Stimulated activated CD4-positive, alpha-beta T cell treated with anti-CD3 and anti-CD28 coated beads, Interleukin-15, amount 100 ng/mL, for 24 hours (primary cell): ENCODE measurements at places on chromosomes 16 and 17.

GRCh38 chr17:17416007-17416399 is 60.8 kb upstream of the MED9 start:
- DNase-seq, result peak; percentile 39

GRCh38 chr17:81314398-81315081 is 19.4 kb upstream of the SLC38A10 start:
- DNase-seq, result no peak

GRCh38 chr17:11195801-11196200 is 45.2 kb upstream of the SHISA6 start:
- DNase-seq, result no peak

GRCh38 chr17:42421507-42422338 is 1.3 kb downstream of the CAVIN1 start:
- peak; percentile 22 for DNase-seq

GRCh38 chr17:37802061-37802595 is 57.3 kb upstream of the HNF1B start:
- no peak for DNase-seq

DNA sequence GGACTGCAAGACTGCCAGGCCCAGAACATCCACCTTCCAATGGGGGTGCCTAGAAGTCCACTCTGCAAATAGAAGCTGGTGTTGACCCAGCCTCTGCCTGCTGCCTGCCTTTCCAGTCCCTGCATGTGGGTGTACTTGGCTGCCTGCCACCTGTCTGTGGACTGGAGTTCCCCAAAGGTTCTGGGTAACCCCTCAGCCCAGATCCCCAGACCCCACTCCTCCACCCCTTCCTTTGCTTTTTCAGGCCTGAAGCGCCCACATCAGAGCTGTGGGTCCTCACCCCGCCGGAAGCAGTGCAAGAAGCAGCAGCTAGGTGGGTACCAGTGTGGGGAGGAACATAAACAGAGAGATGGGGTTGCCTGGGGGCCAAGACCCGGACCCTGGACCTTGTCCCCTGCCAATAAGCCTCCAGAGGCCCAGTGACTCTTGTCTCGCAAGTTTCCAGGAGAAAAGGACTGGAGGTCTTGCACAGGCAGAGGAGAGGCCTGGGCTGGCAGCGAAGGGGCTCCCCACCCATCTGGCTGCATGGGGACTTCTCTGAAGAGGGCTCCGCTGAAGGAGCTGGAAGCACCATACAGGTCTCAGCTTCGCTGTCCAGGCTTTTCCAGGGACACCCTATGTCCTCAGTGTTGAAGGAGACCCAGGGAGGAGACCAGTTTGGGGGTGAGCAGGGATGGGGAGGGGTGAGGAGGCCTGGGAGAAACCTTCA is 34.3 kb downstream of the NLRC5 start:
- DNase-seq, result peak; percentile 81

DNA sequence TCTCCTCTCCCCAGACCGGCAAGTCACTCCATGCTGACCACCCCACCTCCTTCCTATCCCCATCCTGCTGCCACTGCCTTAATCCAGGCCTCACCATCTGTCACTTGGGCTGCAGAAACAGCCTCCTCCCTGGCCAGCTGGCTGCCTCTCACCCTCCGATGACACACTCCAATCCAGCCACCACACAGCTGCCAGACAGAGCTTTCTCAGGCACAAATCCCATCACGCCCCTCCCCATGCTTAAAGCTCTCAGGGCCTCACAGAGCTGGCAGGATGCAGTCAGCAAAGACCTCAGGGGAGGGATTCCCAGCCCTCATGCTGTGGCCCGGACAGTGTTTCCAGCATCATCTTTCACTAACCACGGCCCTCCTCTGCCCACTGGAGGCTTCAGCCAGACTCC is 13.7 kb downstream of the CAMKK1 start:
- no peak for DNase-seq

DNA sequence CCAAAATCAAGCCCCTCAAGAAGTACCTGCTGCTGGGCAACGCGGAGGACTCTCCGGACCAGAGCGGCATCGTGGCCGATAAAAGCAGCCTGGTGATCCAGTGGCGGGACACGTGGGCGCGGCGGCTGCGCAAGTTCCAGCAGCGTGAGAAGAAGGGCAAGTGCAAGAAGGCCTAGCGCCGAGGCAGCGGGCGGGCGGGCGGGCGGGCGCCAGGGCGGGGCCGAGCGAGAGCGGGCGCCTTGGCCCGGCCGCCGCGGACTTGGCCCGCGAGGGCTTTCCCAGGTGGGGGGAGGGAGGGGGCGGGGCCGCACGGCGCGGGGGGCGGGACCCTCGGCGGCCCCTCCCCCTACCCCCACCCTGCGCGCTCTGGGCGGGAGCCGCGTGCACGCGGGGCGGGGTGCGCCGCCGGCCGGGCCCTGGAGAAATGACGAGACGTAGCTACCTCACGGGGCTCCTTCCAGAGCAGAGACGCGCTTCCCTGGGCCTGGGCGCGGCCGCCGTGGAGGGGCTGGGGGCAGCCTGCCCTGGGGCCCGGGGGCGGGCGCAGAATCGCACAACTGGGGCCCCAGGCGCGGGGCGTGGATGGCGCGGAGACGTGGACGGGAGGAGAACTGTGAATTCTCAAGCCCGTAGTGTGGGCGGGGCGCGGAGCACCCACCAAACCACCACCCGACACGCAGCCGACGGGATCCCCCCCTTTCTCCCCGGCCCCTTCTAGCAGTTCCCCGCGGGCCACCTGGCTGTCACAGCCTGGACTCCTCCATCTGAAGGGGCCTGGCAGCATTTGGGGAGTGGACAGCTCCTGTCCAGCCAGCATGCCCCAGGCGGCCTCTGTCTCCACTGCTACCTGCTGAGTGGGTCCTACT is 218.7 kb downstream of the NTN1 start:
- DNase-seq, result peak; percentile 72

GRCh38 chr17:77233635-77234334 is 93.0 kb downstream of the SEC14L1 start:
- DNase-seq, result peak; percentile 31

- peak; percentile 79 for DNase-seq
These were observed at the start of the genes ABI3 and GNGT2 for GRCh38 chr17:49210158-49211029. ABI3 (plus strand) TSS chr17:49210707; CDS start chr17:49210725, 18 bp downstream. GNGT2 (minus strand) TSS chr17:49210574; CDS start chr17:49207422, 3,152 bp downstream.

GRCh38 chr17:48795444-48796162 is 21.4 kb downstream of the TTLL6 start:
- no peak for DNase-seq

GRCh38 chr17:66165537-66166123 is 26.3 kb downstream of the CEP112 start:
- no peak for DNase-seq

DNA sequence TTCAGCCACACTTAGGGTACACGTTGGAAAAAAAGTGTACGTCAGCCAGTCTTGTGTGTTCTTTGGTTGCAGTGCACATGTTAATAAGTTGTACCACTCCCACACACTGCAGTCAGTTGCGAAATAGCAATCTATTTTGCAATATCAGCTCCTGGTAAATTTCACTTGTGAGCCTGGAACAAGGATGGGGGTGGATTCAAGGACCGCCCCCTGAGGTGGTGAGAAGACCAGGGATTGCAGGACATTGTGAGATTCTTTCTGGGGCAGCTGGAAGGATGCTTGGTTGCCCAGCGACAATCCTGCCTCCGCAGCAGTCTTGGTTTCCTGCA is 78.6 kb upstream of the ZFHX3 start:
- no peak for DNase-seq

GRCh38 chr17:74317071-74317470 is 9.0 kb upstream of the KIF19 start:
- no peak for DNase-seq

DNA sequence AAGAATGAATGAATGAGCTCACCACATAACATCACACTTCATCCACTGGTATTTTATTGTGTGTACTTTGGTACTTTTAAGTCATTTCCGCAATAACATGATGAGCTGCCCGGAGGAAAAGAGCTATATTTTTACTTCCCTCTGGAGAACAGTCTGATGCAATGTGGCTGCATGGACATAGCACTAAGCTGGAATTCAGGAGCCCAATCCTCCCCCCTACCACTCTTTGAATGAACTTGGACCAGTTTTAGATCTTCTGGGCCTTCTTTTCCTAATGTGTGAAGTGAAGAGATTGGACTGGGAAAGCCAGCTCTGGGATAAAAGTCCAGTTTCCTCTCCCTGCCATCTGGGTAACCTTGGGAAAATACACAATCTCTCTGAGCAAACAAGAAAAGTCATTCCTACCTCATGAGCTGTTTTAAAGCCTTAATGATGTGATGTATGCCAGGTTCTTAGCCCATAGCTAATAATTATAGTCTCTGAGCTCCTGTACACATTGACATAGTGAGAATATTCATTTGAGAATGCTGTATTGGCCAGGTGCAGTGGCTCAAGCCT is 79.3 kb downstream of the ABCC12 start:
- no peak for DNase-seq

DNA sequence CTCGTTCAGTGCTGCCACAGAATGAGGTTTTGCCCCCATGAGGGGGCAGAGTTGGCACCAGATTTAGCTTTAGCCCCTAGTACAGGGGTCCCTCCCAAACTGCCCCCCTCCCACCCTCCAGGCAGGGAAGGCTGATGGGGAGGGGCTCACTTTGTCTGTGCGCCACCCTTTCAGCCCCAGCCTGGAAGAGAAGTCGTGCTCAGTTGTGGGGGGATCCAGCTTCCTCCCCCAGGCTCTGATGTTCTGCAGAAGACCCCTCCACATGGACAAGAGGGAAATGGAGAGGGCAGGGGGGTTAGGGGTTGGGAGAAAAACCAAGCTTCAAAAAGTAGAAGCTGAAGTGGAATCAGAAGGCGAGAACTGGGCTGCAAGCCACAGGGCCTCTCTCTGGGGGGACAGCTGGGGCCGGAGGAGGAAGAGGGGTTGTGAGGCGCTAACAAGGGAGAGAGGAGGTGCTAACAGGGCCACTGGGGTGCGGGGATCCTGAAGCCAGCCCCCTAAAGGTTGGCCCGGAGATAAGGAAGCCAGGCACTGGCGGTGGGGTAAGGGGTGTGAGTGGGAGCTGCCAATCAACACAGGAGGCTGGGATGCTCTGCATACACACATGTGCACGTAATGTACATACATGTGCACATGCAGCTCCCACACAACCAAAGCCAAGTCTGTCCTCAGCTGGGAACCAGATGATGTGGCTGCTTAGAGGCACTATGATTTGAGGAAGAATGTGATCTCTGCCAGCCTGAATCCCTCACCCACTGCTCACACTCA is 7.0 kb upstream of the TMEM92 start:
- DNase-seq, result no peak

DNA sequence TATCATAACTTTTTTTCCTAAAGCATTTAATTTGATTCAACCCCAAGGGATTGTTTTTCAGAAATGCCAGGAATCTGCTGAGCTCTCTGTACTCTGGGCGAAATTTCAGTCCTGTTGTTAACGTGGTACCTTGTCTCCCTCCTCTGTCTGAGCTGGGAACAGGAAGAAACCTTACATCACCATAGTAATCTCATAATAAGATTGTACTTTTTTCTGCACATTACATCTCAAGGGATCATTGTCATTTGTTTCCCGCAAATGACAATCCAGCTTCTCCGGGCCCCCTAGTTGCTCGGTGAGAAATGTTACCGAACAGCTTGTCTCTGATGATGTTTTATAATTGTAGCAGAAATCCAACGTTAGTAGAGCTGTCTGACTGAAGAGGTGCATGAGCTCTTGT is 152.7 kb upstream of the ERCC4 start:
- DNase-seq, result no peak

GRCh38 chr16:71568551-71568950 is 8.3 kb downstream of the TAT start:
- no peak for DNase-seq

- DNase-seq, result no peak
These were observed 30.7 kb downstream of the ADGRG5 start for GRCh38 chr16:57572978-57573728.

GRCh38 chr16:66874079-66874775 is 6.1 kb upstream of the PDP2 start:
- peak; percentile 19 for DNase-seq

DNA sequence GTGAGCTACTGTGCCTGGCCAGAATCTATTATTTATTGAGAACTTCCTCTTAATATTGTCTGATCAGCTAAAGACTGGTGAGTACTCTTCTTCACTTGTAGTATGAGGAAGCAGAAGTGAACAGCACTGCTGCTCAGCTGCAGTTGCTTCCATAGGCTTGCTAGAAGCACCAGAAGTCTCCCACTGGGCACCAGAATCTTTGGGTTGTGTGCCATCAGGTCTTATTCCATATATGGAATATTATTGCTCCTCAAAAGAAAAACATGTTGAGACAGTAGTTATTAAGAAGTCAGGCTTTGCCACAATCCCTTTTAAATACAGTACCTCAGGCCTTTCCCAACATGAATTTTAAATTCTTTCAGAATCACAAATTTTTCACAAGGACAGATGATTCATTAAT is 17.2 kb downstream of the SNTB2 start:
- no peak for DNase-seq

GRCh38 chr16:50627419-50627818 is 53.7 kb downstream of the SNX20 start:
- peak; percentile 55 for DNase-seq

GRCh38 chr17:34680151-34680550 is 100.8 kb downstream of the TMEM132E start:
- no peak for DNase-seq

DNA sequence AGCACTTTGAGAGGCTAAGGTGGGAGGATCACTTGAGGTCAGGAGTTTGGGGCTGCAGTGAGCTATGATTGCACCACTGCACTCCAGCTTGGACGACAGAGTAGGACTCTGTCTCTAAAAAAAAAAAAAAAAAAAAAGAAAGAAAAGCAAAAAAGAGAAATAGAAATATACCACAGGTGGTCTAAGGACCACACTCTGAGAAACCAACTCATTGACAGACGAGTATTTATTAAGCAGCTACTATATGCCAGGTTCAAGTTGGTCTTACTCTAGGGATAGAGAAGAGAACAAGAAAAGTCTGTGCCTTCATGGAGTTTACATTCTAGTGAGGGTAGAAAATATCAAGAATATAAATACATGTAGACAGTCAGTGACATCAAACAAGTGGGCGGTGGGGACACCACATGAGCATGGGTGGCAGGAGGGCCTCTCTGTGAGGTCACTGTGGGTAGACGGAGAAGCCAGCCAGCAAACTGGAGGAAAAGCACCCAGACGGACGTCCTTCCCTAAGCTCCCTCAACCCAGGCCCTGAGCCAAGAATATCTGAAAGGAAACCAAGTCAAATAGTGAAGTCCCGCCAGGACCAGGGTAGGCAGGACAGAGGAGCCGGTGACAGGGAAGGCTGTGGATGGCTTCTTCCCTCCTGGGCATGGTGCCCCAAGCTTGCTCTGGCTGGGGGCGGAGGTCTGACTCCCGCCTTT is 4.7 kb downstream of the CDIPT start:
- DNase-seq, result no peak

- no peak for DNase-seq
These were observed 573.4 kb downstream of the CDH13 start for GRCh38 chr16:83200005-83200779.

DNA sequence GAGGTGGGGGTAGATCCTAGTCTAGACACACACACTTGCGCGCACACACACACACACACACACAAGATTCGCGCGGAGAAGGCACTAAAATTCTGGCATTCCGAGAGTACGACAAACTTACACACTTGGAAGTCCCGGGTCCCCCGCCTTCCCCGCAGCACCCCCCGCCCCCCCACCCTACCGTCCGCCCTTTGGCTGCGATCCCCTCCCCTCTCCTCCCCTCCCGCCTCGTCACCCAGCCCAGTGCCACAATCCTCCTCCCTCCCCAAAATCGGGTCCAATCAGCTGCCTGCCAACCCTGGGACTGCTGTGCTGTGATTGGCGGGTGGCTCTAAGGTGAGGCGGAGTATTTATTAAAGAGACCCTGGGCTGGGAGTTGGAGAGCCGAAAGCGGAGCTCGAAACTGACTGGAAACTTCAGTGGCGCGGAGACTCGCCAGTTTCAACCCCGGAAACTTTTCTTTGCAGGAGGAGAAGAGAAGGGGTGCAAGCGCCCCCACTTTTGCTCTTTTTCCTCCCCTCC is at the start of gene SOX9:
SOX9 (plus strand) TSS at position 379 of the 522 bp plus-strand sequence. CDS start 372 bp downstream, outside the sequence.
- no peak for DNase-seq
